ENCODE measurements at places on chromosomes 7 and 10.
A peak's percentile ranks its signal among the peaks of the same experiment; 100 is the strongest.

DNA sequence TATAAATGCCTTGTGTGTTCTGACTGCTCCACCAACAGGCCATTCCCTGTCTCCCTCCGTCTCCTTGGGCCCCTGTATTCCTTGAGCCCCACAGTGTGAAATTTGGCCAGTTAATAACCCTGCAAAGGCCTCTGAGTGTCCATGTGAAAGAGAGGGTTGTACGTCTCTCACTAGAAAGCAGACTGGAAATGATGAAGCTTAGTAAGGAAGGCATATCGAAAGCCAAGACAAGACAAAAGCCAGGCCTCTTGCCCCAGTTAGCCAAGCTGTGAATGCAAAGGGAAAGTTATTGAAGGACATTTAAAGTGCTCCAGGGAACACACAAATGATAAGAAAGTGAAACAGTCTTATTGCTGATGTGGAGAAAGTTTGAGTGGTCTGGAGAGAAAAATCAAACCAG is 680.2 kb downstream of the SDK1 start:
- DNase-seq = no peak

DNA sequence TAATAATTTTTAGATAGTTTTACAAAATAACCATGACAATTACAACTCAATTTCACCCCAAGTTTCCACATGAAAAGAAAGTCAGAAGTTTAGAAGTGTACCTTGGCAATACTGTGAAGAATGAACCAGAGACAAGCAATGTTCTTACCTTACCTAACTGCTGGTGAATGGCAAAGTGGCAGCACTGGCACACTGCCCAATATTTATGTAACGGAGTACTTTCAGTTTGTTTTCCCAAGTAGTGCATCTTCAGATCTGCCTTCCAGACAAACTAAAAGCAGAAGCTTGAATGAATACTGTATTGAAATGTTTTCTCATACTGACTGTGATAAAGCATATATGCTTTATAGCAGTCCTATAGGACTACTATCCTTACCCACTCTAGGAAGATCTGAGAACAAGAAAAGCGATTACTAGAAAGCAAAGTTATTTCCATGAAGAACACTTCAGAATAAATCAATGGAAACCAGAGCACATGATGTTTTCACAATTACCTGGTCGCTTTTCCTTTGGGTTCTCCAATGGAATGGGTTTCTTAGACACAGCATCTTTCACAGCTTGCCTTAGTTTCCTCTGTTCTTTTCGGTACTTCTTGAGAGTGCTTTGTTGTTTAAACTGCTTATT is 1.5 kb downstream of the NOC3L start:
- no peak for DNase-seq

DNA sequence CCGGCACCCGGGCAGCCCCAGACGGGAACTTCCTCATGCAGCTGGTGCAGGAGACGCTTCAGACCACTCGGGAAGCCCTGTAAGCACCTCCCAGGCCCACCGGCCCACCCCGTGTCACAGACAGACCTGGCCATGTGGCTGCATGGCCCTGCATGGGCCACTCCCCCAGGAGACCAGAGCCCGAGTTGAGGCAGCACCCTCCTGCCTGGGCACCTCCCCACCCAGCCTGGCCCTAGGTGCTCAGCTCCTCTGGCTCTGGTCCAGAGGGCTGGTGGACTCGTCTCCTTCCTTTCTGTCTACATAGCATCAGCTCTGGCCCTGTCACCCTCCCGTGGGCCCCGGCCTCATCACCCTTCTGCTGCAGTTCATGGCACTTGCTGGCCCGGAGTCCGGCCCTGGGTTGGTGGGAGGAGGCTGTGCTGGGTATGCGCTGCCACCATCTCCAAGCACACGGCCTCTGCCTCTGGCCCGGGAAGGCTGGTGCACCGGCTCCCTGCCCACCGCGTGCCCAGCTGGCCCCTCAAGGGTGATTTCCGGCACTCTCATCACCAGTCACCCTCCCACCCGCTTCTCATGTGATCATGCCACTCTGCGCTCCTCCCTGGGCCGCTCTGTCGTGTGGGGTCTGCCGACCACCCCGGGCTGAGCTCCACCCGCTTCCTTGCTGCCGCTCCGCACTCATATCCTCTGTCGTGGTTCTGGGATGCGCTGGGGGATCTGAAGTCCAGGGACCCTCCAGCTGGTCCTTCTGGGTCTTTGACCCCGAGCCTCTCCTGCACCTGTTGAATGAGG is 53.1 kb upstream of the DPYSL4 start:
- DNase-seq = no peak

- no peak for DNase-seq
These were observed 76.4 kb downstream of the LYZL2 start for GRCh38 chr10:30553018-30553625.

DNA sequence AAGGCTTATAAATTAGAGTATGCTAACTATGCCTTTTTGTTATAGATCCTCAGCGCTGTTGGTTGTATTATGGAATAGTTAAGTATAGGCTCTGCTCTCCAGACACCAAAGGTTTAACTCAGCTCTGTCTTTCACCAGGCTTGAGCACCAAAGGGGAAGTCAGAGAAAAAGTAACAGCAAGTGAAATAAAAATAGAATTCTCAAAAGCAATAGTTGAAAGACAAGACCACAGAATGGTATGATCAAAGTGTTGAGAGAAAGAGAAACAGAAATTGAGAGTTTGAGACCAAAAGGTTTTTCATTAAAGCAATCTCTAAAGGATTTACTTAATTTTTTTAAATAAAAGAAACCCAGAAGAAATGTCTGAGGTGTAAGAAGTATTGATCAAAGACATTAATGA is 529.8 kb upstream of the C7orf33 start:
- no peak for DNase-seq

- no peak for DNase-seq
These were observed 121.4 kb upstream of the STK17A start for GRCh38 chr7:43461349-43462024.

- DNase-seq = no peak
These were observed 334.0 kb downstream of the WDR37 start for GRCh38 chr10:1390200-1390599.

DNA sequence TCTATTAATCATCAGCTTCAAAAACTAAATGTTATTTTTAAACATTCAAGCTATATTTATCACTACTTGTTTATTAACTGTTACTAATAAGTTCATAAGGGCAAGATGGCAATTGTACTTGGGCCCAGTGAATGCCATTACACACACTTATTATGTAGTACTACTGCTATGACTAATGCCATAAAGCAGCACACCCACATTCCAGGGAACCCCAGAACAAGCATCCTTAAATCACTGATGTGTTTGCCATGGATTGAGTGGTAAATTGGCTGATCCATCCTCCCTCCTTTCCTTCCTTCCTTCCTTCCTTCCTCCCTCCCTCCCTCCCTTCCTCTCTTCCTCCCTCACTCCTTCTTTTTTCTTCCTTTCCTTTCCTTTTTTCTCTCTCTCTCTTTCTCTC is 37.4 kb upstream of the RSU1 start:
- no peak for DNase-seq

GRCh38 chr7:44962483-44963251 is 16.1 kb downstream of the MYO1G start:
- DNase-seq = no peak

- DNase-seq = no peak
These were observed 41.7 kb downstream of the CCDC71L start for GRCh38 chr7:106619213-106619612.

GRCh38 chr10:70884741-70885140 is 3.6 kb downstream of the PCBD1 start:
- no peak for DNase-seq

GRCh38 chr7:1151156-1151555 is 8.8 kb downstream of the ZFAND2A start:
- DNase-seq = no peak

DNA sequence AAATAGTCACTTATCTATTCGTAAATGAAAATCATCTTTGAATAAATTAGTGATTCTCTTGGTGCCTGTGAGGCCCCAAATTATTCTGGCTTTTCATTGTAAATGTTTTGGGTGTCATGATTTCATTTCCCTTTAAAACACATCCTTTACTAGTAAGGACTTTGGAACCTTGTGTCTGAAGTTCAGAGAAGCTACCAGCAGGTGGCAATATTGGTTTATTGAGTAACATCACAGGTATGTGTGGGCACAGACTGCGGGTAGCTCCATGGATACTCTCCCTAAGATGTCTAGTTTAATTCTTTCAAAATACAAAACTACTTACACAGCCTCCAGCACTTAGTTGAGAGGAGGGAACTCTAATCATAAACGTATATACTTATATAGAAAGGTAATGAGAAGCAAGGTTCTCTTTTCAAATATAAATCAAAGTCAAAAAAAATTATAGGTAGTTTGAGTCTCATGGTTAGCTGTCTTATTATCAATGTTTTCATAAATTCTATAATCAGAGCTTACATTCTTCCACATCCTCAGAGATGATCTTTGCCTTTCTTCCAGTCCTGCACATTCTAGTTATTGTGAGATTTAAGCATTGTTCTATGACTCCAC is 449.6 kb downstream of the GRM8 start:
- peak; percentile 62 for DNase-seq

DNA sequence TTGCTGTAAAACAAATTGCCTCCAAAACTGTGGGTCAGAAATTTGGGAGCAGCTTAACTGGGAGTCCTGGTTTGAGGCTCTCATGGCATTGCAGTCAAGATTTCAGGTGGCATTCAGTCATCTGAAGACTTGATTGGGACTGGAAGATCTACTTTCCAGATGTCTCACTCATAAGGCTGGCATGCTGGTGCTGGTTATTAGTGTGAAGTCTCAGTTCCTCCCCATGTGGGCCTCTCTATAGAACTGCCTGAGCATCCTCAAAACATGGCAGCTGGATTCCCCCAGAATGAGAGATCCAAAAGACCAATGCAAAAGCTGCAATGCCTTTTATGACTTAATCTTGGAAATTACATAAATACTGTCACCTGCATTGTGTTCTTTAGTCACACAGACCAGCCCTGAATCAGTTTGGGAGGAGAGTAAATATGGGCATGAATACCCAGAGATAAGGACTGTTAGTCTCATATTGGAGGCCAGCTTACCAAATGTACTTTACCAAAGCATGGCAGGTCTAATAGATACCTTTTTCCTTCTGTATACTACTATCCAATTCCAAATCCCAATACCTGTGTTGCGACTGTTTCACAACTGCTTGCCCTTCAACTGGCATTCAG is 6.5 kb upstream of the HERPUD2 start:
- DNase-seq = peak; percentile 61

GRCh38 chr7:632831-633210 is 93.7 kb upstream of the DNAAF5 start:
- no peak for DNase-seq

DNA sequence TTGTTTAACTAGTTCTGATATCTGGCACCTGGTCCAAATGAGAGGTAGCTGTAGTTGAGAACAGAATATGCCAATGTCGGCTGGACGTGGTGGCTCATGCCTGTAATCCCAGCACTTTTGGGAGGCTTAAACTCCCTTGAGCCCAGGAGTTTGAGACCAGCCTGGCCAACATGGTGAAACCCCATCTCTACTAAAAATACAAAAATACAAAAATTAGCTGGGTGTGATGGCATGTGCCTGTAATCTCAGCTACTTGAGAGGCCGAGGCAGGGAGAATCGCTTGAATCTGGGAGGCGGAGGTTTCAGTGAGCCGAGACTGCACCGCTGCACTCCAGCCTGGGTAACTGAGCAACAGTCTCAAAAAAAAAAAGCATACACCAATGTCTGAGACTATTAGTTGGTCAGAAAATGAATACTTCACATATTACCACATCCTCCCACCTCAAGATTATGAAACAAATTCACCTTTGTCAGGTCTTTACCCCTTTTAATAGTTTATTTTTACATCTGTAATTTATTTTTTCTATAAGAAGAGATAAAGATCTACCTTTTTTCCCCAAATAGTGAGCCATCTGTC is 38.8 kb downstream of the EPC1 start:
- DNase-seq = no peak

DNA sequence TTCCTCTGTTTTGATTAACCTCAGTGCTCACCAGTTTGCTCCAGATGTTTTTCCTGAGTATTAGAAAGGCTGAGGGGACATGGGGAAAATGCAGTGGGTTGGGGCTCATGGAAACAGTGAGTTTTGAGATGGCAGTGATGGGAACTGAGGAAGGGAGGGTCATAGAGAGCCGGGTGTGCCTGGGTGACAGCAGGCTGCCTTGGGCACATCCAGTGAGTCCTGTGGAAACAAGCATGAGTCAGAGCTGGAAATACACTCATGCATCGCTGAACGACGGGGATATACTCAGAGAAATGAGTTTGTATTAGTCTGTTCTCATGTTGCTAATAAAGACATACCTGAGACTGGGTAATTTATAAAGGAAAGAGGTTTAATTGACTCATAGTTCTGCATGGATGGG is 202.2 kb downstream of the TMEM178B start:
- DNase-seq = no peak

- DNase-seq = peak; percentile 50
These were observed 20.2 kb downstream of the PDCD11 start for GRCh38 chr10:103416436-103417147.

- DNase-seq = no peak
These were observed 65.6 kb upstream of the PDLIM1 start for GRCh38 chr10:95356190-95356955.

DNA sequence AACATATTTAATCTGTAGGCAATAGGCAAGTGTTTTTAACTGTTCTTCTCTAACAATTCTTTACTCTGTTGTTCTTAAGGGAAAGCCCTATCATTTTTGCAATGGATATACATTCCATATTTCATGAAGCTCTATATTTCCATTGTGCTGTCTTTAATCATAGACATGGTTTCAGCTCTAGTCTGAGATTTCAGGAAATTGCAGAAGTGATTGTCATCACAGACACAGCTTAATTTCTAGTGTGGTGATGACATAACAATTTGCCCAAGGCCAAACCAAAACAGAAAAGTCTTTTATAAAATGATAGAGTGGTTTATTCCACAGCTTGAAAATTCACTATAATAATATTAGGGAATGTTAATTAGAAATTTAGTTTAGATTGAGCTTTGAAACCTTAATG is 494.1 kb upstream of the SEMA3A start:
- DNase-seq = no peak

DNA sequence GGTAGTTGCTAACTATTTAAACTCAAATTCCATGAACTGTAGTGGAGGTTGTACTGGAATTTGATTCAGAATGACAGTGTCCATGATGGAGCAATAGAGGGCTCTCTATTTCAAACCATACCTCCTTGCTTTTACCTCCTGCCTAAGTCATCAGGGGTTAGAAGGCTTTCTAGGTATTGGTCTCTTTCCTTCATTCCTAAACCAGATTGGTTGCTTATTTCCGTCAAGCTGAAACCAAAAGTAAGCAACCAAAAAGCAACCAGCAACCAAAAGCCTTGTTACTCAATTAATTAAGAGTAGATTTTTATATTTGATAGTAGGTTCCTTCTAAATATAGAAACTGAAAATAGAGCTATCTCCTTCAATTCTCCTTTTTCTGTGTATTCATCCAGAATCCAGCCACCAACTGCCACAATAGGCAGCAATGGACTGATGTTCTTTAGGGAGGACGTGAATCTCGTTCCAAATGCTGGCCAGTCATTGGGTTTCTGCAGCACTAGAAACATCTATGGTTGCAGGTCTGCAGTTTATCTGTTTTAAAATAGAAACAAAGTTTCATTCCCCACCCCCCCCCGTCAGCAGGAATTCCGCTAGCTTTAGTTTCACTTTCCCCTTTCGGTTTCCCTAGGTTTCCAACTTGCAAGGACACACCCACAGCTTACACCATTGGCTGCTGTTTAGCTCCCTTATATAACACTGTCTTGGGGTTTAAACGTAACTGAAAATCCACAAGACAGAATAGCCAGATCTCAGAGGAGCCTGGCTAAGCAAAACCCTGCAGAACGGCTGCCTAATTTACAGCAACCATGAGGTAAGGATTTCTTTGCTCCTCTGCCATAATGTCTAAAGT is at the start of gene IFIT1:
Gene IFIT1, plus strand, starts transcription at position 717 of the 850 bp plus-strand sequence. Its CDS starts 90 bp downstream, at position 807.
- peak; percentile 44 for DNase-seq

GRCh38 chr10:8487346-8487745 is 432.9 kb downstream of the GATA3 start:
- no peak for DNase-seq

- no peak for DNase-seq
These were observed 339.2 kb downstream of the ZNF716 start for GRCh38 chr7:57789130-57789529.
